Endodermal cell (in vitro differentiated cells): ENCODE measurements at places on chromosomes 1 and 21.
A peak's percentile ranks its signal among the peaks of the same experiment; 100 is the strongest.

DNA sequence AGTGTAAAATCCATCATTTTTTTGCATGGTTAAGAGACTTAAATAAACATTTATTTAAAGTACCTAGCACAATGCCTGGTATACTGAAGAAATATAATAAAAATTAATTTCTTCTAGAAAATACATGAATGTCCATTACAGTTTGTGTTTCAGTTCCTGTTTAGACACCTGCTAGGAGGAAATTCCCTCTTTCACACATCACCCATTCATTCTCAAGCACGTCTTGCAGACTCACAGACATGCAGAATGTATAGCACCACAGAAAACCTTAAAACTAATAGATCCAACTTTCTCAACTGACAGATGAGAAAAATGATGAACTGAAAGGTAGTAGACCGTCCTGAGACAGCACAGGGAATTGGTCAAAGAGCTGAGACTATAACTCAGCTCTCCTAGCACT lies 172.2 kb upstream of the C8B start:
- no peaks in the 10 kb centered on the region for H3K4me1 ChIP-seq
- DNase-seq: no peak
- no peaks in the 10 kb centered on the region for H3K36me3 ChIP-seq
- H3K27me3 ChIP-seq: no peaks in the 10 kb centered on the region
- no peak overlapping the region for H3K27ac ChIP-seq

DNA sequence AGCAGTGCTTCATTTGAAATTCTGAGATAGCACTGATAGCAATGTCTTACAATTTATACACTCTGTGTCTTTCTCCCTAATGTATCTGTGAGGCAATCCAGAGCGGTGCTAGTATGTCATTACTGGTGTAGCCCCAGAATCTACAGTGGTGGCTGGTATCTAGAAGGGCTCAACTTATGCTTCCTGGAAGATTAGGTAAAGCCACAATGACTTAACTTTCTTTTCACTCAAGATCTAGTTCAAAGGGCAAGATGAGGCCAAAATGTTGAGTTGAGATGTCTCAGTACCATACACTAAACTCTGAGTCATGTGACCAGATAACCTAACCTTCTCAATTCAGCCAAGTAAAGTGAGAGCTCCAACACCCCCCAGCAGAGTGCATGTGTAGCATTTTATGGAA lies 77.5 kb downstream of the PAPPA2 start:
- H3K36me3 ChIP-seq: no peaks in the 10 kb centered on the region
- no peak for DNase-seq

GRCh38 chr1:236083650-236084385 lies 18.9 kb upstream of the NID1 start:
- H3K4me1 ChIP-seq: no peaks in the 10 kb centered on the region
- H3K4me3 ChIP-seq: peak overlapping the region; percentile 22
- no peaks in the 10 kb centered on the region for H3K36me3 ChIP-seq
- no peaks in the 10 kb centered on the region for H3K27me3 ChIP-seq

DNA sequence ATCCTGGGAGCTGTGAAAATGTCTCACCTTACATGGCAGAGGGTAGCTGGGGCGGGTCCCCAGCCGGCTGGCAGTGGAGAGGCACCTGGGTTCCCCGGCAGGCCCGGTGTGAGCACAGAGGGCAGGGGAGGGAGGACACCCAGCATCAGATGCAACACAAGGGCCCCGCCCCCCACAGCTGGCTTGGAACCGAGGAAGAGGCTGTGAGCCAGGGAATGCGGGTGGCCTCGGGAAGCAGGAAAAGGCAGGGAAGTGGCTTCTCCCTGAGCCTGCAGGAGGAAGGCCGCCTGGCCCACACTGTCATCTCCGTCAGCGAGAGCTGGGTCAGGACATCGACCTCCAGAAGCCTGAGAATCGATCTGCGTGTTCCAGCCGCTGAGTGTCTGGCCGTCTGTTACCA lies 87.3 kb downstream of the SIK1 start:
- H3K4me3 ChIP-seq: no peak overlapping the region
- no peak overlapping the region for H3K27ac ChIP-seq
- no peaks in the 10 kb centered on the region for H3K27me3 ChIP-seq
- peaks cover 12% of the 10 kb centered on the region for H3K4me1 ChIP-seq
- no peaks in the 10 kb centered on the region for H3K36me3 ChIP-seq

DNA sequence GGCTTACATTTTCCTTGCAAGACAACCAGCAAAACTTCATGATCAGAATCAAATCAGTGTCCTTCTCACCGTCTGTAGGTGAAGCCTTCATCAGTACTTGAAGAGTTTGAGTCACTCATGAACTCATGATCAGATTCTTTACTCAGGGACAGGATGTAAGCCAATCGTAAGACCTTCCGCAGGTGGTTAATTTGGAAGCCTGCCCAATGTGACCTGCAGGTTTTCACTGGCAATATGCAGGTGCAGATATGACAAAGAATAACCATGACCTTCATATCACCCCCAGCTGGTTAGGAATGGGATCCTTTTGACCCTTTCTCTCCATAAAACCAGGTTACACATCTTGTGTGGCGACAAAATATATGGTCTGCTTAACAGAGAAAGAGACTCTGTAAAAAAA lies 2.4 kb upstream of the PRAMEF20 start:
- no peaks in the 10 kb centered on the region for H3K27me3 ChIP-seq
- H3K27ac ChIP-seq: no peak overlapping the region
- no peak overlapping the region for H3K4me3 ChIP-seq
